Stimulated activated naive CD4-positive, alpha-beta T cell treated with Interleukin-2 at 50 U/mL for 16 hours (primary cell): ENCODE measurements at places on chromosomes 5 and 9.

GRCh38 chr5:6216471-6217075 is 161.8 kb downstream of the MED10 start:
- no peak for DNase-seq

- DNase-seq = no peak
Observed at GRCh38 chr9:137482094-137482781, 23.1 kb upstream of the NSMF start.

- DNase-seq = peak; percentile 88
Observed at GRCh38 chr5:140302786-140303639, at the start of gene PFDN1. TSS of gene PFDN1 (minus strand) at chr5:140303101. CDS start at chr5:140303073, 28 bp downstream.

GRCh38 chr9:4566806-4567205 is 76.5 kb downstream of the SLC1A1 start:
- no peak for DNase-seq

GRCh38 chr5:28917631-28918030 is 1879.2 kb upstream of the CDH9 start:
- DNase-seq = no peak

DNA sequence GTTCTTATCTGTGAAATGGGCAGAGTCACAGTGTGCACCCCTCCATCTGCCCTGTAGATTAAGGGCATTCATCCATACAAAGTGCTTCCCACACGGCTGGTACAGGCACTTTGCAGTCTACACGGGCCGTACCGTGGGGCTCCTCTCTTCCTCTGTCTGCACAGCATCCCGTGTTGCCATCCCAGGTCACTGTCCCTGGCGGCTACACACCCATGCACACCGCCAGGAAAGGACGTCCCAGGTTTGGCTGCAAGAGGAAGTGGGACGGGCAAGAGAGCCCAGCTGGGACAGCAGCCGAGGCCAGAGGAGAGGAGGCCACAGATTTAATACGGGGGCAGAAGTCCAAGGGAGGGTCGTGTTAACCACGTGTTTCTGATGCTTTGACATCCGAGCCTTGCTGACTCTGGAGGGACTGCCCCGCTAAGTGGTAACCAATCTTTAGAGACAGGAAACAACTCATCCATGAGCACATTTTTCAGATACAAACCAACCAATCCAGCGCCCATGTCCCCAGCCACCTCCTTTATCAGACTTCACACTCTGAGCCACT is 120.0 kb downstream of the ZNF354C start:
- no peak for DNase-seq

DNA sequence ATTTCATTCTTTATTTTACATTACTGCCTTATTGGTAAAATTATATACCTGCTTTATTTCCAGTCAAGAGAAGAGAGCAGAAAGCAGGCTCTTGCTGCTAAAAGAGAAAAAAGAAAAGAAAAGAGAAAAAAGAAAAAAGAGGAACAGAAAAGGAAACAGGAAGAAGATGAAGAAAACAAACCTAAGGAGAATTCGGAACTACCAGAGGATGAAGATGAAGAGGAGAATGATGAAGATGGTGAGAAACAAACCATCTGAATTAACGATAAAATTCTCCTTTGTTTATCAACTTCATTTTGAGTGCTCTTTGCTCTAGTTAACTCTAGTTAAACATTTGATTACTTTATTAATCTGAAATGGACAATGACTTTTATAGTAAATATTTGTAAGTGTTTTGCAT is 23.5 kb upstream of the EIF4EBP3 start:
- DNase-seq = no peak

DNA sequence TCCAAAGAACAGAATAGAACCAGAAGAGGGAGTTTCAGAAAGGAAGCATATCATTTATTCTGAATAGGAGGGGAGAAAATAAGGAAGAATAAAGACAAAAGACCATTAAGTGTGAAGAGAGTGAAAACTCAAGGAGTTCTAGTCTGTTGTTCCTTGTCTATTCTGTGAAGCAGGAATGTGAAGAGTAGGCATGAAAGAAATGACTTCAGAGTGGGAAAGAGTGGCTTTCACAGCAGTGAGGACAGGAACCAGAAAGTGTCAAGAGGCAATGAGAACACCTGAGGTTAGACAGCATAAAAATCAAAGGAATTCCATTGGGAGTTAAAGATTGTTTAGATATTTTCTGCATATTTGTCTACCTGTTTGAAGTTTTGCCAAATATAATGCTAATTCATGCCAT is 768.8 kb upstream of the GRAMD2B start:
- no peak for DNase-seq

DNA sequence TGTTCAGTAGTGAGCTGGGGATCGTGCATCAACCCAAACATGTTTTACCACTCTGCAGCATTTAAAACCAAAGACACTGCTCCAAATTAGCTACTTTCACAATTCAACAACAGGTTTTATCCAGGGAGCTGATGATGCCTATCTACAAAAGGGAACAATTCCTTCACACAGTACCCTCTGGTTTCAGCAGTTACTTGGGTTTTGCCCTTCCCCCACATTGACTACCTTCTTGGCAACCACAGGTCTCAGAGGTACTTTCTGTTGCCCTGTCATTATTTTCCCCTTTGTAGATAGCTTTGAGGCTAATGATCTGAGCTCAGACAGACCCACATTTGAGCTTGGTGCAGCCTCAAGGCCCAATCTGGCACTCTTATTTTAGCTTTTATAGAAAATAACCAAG is 96.1 kb downstream of the WDR41 start:
- DNase-seq = no peak

- DNase-seq = no peak
Observed at GRCh38 chr5:74017786-74018211, 391.8 kb downstream of the ARHGEF28 start.

- DNase-seq = no peak
Observed at GRCh38 chr9:87570000-87570908, 72.6 kb downstream of the DAPK1 start.

GRCh38 chr5:161134956-161135355 is 282.9 kb upstream of the ATP10B start:
- no peak for DNase-seq

DNA sequence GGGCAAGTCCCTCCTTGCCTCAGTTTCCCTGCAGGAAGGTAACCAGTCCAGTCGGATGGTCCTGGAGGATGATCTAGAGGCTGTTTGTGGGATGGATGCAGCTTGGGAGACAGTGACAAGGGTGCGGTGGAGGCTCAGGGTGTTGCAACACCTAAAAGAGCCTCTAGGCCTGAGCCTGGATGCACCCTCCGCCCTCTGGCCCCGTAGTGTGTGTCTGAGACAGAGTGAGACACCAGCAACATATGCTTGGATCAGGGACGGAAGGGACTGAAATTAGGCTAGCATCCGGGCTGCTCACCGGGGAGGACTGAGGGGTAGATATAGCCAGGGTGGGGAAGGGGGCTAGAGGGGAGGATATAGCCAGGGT is 1.1 kb downstream of the CRAT start:
- DNase-seq = no peak

DNA sequence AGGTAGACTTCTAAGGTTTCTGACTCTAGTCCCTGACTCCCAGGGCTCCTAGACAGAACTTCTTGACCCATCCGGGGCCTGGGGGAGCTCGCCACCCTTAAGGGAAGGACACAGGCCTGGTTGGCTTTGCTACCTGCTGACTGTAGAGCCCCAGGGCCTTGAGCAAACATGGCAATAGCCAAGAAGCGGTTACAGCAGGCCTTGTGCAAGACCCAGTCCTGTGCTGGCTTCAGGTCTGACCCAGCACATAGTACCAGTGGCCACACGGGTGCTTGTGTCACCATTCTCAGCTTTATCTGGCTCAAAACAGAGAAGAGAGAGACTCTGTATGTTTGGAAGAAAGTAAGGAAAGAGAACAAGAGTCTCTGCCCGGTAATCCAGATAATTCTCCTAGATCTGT is 41.8 kb downstream of the AP3B1 start:
- no peak for DNase-seq

- no peak for DNase-seq
Observed at GRCh38 chr5:71481441-71481840, 26.0 kb downstream of the BDP1 start.

- DNase-seq = no peak
Observed at GRCh38 chr5:1804001-1804690, 2.9 kb downstream of the NDUFS6 start.

- DNase-seq = no peak
Observed at GRCh38 chr9:115068031-115068430, 49.9 kb downstream of the TNC start.

DNA sequence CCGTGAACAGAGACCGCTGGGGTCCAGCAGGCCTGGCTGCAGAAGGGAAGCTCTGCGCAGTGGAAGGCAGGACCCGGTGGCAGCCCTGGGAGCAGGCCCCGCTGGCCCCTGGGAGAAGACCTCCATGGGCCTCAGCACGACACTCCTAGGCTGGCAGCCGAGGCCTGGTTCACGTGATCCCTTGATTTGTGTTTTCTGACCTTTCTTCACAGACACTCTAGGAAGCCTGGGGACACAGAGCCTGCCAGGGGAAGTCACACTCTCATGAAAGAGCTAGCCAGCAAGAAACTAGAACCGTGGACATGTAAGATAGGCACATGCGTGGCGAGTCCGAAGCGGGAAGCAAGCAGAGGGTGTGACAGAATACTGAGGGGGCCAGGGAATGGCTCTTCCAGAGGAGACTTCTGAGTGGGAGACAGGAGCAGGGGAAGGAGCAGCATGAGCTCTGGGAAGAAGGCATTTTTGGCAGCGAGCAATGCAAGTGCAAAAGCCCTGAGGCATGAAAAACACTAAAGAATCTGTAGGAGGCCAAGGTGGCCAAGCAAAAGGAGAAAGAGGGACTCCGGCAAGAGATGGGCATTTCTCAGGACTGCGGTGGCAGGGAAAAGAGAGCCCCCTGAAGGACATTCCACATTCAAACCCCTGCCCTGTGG is 26.6 kb upstream of the IL17B start:
- DNase-seq = no peak

DNA sequence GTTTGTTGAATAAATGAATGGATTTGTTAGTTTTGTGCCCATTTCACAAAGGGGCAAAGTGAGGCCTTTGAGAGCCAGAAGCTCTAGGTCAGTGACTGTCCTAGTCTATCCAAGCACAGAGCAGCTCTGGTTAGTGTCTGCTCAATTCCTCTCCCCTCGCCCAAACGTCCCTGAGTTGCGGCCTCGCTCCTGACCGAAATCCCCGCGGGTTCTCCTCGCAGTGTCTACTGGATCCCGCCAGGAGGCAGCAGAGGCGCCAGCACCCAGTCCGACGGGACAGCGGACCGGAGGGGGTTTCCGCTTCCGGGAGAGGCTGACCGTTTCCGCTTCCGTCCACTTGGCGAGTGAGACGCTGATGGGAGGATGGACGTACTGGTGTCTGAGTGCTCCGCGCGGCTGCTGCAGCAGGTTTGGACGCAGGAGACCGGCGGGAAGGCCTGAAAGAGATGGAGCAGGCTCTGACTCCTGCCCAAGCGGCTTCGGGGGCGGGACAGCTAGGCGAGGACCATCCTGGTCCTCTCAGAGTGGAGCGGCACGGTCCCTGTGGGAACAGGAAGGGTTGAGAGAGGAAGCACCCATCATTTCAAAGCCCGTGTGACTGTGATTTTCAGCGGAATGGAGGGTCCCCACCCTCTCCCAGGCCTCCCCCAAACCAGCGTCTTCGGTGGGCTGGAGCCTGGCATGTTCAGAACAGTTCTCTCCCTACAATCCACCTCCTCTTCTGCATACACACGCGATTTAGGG is at the start of gene RARS1:
Gene RARS1 (plus strand): TSS at position 336 of the 744 bp plus-strand sequence. CDS start 28 bp downstream, at position 364.
- peak; percentile 91 for DNase-seq

DNA sequence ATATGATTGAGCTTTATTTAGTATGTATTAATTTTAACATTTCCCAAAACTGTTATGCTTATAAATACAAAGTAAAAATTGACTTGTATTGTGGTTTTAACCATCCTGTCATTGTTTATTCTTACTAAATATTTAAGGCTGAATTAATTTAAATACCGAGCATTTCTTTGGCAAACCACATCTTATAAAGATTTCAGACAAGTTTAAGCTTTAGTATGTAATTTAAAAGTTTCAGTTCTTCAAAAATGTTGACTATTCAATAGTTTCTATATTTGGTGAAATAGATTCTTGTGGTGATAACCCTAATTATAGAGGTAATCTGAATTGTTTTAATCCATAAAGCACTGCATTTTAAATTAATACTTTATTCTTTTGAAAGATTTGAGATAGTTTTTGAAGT is 65.5 kb downstream of the CCNH start:
- DNase-seq = no peak

- DNase-seq = no peak
Observed at GRCh38 chr5:132183723-132184122, 43.9 kb downstream of the P4HA2 start.
